ENCODE measurements at places on chromosomes 12 and 14.

- no peak for DNase-seq
Observed at GRCh38 chr14:84579292-84579691, 950.7 kb upstream of the FLRT2 start.

GRCh38 chr12:66304296-66304900, 2.1 kb downstream of the HELB start:
- DNase-seq, result no peak

DNA sequence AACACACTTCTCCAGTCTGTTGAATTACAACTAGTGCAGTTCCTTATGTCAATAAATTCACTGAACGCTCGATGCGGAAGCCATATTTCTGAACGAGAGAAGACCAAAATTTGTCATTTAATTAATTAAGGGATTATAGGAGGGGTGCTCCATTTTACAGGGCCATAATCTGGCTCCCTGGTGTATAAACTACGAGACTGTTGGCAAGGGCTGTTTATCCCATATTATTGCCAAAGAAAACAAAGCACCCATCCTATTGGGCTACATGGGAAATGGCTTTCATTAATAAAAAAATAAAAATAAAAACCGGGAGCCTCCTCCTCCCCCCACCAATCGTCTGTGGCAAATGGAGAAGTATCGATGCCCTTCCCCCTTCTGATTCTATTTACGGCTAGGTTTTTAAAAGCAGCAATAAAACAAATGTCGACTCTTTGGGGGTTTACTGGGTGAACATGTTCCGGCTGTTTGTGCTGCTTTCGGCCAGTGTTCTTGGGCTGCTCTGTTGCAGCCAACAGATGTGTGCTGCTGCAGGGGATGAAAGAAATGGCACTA, 24.8 kb downstream of the ATF7 start:
- no peak for DNase-seq

GRCh38 chr14:61080591-61081010, 99.6 kb downstream of the SLC38A6 start:
- DNase-seq, result no peak

DNA sequence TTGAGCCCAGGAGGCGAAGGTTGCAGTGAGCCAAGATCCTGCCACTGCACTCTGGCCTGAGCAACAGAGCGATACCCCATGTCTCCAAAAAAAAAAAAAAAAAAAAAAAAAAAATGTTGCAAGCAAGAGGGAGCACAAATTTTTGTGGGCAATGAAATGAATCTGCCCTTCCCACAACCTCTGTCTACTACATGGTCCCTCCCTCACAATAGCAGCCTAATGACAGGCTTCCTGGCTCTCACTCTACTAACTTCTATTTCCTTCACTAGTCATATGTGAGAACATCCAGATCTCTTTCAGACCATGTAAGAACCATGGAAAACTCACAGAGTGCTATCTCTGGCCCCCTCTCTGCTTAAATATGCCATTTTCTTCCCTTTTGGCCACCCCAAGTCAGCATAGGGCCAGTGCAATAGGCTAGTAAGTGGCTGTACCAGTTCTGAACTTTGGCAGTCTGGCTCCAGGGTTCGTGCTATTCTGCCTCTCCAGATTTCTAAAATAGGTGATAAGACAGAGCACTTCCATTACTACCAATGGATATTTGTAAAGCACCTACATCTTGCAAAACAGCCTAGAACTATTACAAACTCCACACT, 7.1 kb downstream of the OSBPL8 start:
- no peak for DNase-seq

DNA sequence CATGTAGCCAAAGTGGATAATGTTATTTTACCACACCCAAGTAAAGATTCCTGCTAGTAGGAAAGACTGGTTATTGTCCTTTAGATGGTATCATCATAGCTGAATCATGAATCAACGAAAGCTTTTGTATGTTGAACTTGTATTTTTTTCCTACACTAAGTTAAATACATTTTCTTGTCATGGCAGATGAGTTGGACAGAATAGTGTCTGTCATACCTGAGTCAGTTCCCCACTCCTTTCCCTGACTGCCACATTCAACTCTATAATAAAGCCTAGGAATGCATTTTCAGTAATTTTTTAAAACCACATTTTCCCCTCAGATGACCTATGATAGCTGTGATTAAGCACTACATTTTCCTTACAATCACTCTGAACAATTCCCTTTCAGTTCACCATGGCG, 9.3 kb upstream of the PTHLH start:
- no peak for DNase-seq

DNA sequence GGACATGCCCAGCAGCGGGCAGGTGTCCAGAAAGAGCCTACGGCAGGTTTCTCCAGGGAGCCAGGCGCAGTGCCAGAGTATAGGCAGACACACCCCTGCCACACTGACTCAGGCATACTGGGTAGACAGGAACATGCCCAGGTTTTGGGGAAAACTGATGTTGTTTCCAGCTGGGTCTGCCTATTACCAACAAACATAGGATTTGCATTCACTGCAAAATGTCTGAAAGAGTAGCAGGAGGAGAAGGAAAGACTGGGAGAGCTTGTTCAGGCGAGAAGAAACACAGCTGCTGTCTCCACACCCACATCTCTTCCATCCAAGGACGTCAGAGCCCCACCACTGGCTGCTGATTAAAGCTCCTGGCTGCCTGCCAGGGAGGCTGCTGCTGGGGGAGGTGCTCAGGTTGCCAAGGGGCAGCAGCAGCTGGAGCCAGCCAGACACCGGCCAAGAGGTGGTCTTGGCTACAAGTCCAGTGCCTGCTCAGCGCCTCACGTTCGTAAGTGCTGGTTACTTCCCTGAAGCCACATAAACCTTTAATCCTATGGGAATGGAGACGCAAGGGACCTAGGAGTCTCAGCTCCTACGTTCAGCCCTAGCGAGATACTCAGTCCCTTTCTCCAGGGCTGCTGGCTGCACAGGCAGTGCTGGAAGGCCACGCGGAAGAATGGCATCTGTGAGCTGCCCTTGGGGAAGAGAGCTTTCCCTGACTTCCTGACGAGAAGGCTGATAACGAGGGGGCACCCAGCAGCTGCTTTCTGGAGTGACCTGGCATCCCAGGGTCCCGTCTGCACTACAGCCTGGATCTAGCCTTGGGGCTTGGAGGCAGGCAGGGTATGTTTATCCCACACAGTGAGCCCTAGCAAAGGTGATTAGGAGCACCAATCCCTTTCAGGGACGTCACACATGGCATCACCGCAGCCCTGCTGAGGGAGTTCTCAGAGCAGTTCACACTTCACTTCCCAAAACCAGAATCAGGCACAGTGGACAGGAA, 58.1 kb downstream of the PLEKHG3 start:
- peak; percentile 88 for DNase-seq

DNA sequence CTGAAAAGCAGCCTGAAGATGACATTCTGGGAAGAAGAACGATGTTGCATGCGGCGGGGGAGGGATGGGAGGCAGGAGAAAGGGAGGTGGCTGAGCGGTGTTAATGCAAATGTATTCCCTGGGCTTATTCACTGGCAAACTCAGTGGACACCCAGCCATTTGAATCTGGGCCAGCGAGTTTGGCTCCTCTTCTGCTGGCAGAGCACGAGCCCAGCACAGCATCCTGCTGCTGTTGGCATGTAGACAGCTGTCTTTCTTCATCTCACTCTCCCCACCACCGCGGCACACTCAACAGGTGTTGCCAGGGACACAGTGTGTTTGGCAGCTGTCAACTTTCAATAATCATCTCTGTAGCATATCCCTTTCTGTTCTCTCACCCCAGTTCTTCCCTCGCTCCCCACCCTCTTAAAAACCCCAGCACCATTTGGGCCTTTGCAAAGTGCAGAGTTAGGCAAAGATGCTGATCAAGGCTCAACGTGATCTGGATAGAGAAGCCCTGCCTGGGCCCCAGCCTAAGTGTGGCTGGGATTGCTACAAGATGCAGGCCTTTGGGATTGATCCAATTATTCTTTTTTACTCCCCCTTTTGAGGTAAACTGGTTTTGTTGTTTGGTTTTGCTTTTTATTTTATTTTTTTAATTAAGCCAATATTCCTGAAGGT, 131.9 kb downstream of the EXOC5 start:
- no peak for DNase-seq

- no peak for DNase-seq
Observed at GRCh38 chr12:81314903-81315531, 237.1 kb downstream of the ACSS3 start.

DNA sequence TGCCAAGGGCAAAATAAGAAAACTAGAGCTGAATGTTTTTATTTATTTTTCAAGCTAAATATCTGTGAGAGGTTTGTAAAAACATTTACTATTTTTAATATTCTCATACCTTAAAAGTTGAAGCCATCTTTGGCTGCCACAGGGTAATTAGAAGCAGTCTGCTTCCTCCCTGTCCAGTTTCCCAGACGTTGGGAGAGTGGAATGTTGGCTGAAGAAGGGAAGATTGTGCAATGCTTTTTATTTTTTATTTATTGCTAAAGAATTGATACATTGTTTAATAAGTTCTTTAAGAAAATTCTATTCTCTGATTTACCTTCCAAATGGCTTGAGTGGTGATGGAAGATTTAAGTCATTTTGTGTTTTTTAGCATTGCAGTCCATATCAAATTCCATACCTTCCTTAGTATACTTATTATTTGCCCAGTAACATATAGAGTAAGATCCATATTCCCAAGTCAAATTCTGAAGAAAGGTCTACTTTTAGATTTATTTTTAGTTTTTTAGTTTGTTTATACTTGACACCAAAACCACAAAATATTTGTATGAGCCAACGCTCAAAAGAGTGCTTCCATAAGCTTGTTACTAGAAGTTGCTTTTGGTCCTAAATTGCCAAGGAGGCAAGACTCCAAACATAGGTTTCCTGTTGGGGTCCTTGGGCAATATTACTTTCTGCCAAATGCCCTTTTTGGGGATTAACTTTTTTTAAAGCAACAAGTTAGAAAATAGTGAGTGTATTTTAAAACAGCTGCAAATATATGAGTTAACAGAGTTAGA, 124.0 kb upstream of the CPM start:
- no peak for DNase-seq

DNA sequence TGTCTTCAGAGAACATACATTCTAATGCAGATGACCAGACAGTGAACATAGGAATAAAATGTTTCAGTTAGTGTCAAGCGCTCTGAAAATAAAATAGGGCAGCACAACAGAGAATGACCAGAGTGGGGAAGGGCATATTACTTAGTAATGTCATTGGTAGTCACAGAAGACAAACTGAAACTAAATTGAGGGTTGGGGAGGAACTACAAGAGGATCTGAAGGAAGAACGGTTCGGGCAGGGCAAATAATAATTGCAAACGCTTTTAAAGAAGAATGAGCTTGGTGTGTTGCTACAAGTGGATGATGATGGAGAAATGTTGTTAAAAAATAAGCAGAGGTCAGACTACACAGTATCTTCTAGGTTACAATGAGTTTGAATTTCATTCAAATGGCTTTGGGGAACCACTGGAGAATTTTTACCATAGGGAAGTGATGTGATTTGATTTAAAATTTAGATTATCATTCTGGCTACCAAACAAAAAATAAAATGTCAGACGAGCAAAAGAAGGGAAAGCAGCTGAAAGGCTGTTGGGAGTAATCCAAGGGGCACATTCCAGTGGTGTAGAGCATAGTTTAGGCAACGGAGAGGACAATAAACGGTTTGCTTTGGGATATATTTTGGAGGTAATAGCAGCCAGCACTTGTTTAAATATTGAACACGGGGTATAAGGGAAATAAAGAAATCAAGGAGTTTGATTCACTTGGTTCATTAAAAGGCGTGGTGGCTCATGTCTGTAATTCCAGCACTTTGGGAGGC, 56.3 kb upstream of the SLC6A13 start:
- DNase-seq, result no peak

DNA sequence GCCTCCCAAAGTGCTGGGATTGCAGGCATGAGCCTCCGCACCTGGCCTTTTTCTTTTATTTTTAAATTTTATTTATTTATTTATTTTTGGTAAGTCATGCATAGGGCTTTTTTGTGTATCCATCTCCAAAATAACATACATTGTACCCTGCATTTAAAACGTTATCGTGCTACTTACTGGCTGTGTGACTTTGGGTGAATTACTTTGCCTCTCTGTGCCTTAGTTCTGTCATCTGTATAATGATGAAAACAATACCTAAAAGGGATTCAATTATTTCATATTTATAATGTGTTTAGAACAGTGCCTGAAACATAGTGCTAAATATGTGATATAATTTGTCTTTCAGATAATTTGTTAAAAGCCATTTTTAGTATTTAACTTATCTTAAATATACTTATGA, 19.6 kb downstream of the ZCRB1 start:
- DNase-seq, result no peak

DNA sequence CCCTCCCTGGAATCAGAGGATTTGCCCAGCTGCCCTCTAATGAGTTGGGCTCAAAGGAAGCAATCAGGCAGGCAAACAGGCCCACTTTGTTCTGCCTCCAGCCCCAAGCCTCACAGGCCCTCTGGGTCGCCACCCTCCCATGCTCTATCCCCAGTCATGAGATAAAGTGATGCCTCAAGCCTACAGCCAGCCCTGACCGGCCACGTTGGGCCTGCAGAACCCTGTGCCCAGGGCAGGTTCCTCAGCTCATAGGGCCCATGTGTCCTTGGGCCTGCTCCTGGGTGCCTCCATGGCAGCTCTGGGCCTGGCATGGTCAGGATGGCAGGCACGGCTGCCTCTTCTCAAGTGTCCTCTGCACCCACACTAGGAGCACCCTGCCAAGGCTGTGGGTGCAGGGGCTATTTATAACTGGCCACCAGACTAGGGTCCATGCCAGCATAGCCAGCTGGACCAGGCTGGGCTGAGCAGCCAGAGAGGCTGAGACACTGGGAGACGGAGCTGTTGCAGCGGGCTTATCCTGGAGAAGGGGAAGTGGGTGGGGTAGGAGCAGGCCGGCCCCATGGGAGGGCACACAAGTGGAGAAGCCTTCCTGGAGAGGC, 20.2 kb downstream of the HDAC7 start:
- DNase-seq, result no peak

DNA sequence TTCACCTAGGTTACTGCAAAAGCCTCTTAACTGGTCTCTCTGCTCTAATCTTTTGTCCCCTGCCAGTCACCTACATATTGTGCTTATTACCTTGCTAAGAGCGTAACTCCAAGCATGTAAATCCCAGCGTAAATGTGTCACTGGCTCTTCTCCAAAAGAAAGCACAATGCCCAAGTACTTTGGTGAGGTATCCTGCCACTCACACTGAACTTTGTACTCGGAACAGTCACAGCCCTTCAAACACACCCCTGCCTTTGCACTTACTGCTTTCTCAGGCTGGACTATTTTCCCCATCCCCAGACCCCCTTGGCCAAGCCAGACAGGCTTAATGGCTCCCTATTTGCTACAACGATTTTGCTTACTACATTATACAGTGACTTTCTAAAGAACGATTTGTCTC, 31.7 kb downstream of the GALNT4 start:
- DNase-seq, result no peak

DNA sequence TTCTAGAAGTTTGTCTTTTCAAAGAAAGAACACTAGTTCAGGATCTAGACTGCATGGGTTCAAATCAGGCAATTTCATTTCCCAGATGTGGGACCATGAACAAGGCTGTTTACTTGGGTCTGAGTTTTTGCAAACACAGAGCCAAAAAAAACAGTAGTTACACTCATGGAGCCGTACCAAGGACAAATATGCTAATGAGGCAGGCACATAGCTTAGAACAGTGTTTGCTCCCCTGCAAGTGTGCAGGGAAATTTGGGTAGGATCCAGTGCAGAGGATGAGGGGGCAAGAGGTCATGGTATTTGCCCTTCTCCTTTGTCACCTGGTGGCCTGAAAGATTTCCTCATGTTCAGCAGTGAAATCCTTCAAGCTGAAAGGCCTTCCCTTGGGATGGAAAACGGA, 860.4 kb downstream of the VRK1 start:
- no peak for DNase-seq
